AG09309 (cell line): ENCODE measurements at places on chromosomes 11 and 22.

GRCh38 chr22:37561212-37562048 is 1.1 kb downstream of the CDC42EP1 start:
- DNase-seq: no peak

GRCh38 chr11:12842933-12843636 is 166.0 kb upstream of the RASSF10 start:
- no peak for DNase-seq

DNA sequence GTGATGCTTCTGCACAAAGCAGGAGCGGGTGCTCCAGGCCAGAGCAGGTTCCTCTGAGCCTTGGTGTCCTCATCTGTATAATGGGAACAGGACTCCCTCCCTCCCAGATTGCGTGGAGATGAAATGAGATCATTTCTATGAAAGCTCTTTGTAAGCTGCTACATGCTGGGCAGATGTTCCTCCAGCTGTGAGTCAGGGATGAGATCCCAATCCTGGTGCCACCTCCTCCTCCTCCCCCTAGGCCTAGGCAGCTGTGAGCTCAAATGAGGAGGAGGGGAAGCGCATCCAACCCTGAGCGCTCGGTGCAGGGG is 7.0 kb upstream of the CABP2 start:
- no peak for DNase-seq

- DNase-seq: no peak
Observed at GRCh38 chr22:29469755-29470154, 10.3 kb upstream of the NEFH start.

DNA sequence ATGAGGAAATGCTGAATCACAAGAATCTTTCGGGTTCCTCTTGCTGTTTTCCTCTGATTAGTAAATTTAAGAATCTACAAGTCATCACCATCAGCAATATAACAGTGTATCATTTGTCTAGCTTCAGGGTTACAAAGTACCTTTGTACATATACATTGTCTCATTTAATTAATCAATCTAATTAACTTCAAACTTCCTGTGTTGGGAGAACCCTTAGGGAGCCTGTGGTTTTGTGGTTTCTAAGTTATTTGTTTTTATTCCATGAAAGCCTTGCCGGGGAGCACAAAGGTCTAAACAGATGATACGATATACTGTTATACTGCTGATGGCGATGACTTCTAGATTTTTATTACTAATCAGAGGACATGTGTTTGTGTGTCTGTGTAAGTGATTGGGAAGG is 41.0 kb downstream of the TIMP3 start:
- no peak for DNase-seq

GRCh38 chr11:58693026-58693425 is 38.7 kb downstream of the GLYAT start:
- no peak for DNase-seq

GRCh38 chr11:64875369-64876228 is 2.8 kb downstream of the EHD1 start:
- no peak for DNase-seq

DNA sequence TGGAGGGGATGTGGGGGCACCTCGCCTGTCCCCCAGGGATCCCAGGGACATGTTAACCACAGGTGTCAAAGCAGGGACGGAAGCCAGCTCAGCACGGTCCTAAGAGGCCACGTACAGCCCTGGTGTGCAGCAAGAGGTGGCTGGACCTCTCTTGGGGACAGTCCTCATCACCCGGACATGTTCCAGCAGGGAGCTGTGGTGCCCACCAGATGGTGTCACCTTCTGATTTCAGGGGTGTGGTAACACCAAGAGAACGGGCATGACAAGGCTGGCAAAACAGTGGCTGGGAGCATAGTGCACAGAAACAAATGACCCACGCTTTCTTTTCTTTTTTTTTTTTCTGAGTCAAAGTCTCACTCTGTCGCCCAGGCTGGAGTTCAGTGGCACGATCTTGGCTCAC is 25.6 kb upstream of the COMT start:
- DNase-seq: no peak

DNA sequence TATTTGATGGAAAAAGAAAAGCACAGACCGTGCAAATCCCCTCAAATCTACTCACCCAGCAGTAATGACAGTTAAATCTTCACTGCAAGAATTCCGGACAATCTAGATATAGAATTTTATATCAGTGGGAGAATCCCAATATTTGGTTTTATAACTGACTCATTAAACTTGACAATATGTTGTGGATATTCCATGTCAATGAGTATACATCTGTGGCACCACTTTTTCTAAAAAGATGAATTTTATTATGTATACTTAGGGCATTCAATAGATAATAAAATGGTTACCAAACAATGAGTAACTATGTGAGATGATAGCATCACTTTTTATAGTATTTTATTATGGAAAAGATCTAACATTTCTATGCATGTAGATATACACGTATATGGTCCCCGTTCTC is 79.9 kb downstream of the OSBP2 start:
- no peak for DNase-seq

- DNase-seq: peak; percentile 3
Observed at GRCh38 chr11:29527391-29527936, 489.4 kb downstream of the KCNA4 start.

DNA sequence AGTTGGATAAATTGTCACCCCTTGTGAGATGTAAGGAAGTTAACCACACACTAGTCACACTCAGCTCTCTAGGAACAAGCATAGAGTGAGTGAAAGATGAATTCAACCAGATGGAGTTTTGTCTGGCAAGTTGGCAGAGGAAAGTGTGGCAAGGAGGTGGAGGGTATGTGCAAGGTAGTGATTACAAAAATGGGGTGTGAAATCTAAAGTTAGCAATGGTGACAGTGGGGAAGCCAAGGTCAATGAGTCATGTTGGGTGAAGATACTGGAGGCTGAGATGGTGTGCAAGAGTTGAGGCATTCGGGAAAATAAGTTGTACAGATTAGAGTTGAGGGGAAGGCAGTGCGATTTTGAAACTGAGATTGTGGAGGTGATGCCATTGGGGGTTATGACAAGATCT is 33.7 kb downstream of the MRGPRX2 start:
- no peak for DNase-seq

DNA sequence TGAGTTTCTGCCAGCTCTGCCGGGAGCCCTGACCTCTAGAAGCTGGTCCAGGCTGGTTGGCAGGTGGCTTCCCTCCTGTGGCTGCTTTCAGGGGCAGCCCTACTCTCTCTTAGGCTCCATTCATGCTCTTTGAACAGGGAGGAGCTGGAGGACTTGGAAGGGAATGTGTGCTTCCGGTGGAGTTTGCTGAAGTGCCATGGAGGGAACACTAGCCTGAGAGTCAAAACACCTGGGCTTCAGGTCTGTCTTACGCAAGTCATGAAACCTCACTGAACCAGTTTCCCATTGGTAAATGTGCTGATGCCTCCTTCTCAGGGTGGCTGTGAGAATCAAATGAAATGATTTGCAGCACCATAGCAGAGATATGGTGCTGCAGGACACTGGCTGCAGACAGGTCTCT is 224.5 kb downstream of the KIRREL3 start:
- DNase-seq: no peak

GRCh38 chr11:73428227-73428626 is 52.0 kb downstream of the RELT start:
- no peak for DNase-seq
